Nasal cavity respiratory epithelium epithelial cell of viscerocranial mucosa (primary cell): ENCODE measurements at places on chromosomes 7 and 10. TPM values are rescaled to one million over a fixed set of nuclear protein-coding genes. Genes with fewer than 3 reads are reported as not detected.

CLDN3 gene
- total RNA-seq = not detected in 2 replicates

DDX56 gene
- 63.7 and 74.5 TPM in 2 replicates for total RNA-seq

FGF8 gene
- total RNA-seq = 0.68 TPM in 1 of 2 replicates, not detected in the other

OGA gene
- total RNA-seq = 125 and 169 TPM in 2 replicates

VWA2 gene
- total RNA-seq = 2.7 and 4.7 TPM in 2 replicates

DLX6 gene
- total RNA-seq = 0.34 and 0.36 TPM in 2 replicates

GNG11 gene
- under 0.01 and 0.07 TPM in 2 replicates for total RNA-seq

POLR2J2 gene
- total RNA-seq = 1.2 and 1.4 TPM in 2 replicates

PRTFDC1 gene
- total RNA-seq = 2.1 and 5.3 TPM in 2 replicates

TUBAL3 gene
- 0.34 and 0.36 TPM in 2 replicates for total RNA-seq

CTNNA3 gene
- total RNA-seq = under 0.01 and 0.21 TPM in 2 replicates

WEE2 gene
- under 0.01 and 0.14 TPM in 2 replicates for total RNA-seq

TMEM213 gene
- not detected in 2 replicates for total RNA-seq

CHST3 gene
- 18.8 and 55.2 TPM in 2 replicates for total RNA-seq

C10orf53 gene
- not detected in 2 replicates for total RNA-seq

ANXA8 gene
- 37.3 and 267 TPM in 2 replicates for total RNA-seq

INMT gene
- not detected in 2 replicates for total RNA-seq

PILRA gene
- under 0.01 and 0.14 TPM in 2 replicates for total RNA-seq

BHLHA15 gene
- total RNA-seq = 0.93 and 9.9 TPM in 2 replicates

KCND2 gene
- not detected in 2 replicates for total RNA-seq

NRP1 gene
- 15.0 and 66.1 TPM in 2 replicates for total RNA-seq

NUTM2E gene
- total RNA-seq = 0.21 and 0.34 TPM in 2 replicates

COL1A2 gene
- 0.34 and 2.3 TPM in 2 replicates for total RNA-seq

DPP6 gene
- 0.36 TPM in 1 of 2 replicates, not detected in the other for total RNA-seq

ANKRD2 gene
- under 0.01 and 0.43 TPM in 2 replicates for total RNA-seq

PNLIPRP2 gene
- total RNA-seq = not detected in 2 replicates

FKBP9 gene
- total RNA-seq = 315 and 403 TPM in 2 replicates

FGL2 gene
- total RNA-seq = 0.34 TPM in 1 of 2 replicates, not detected in the other

PTF1A gene
- total RNA-seq = not detected in 2 replicates

TMEM176B gene
- not detected in 2 replicates for total RNA-seq

GSTO2 gene
- 6.5 and 18.8 TPM in 2 replicates for total RNA-seq

DOCK1 gene
- total RNA-seq = 95.3 and 132 TPM in 2 replicates

OR6V1 gene
- total RNA-seq = not detected in 2 replicates

CDHR3 gene
- 0.34 and 1.9 TPM in 2 replicates for total RNA-seq

SLC26A3 gene
- 0.14 TPM in 1 of 2 replicates, not detected in the other for total RNA-seq

STEAP1 gene
- 9.9 and 20.1 TPM in 2 replicates for total RNA-seq

MALRD1 gene
- total RNA-seq = not detected in 2 replicates

LGI1 gene
- total RNA-seq = not detected in 2 replicates

NUB1 gene
- total RNA-seq = 32.5 and 48.6 TPM in 2 replicates

CNNM1 gene
- total RNA-seq = under 0.01 and 0.14 TPM in 2 replicates

ACSL5 gene
- total RNA-seq = 2.0 TPM in 1 of 2 replicates, not detected in the other

MUC3A gene
- not detected in 2 replicates for total RNA-seq

CUEDC2 gene
- 30.8 and 32.5 TPM in 2 replicates for total RNA-seq

WNT16 gene
- total RNA-seq = not detected in 2 replicates

ENO4 gene
- total RNA-seq = not detected in 2 replicates

SPDYE16 gene
- not detected in 2 replicates for total RNA-seq

TEX36 gene
- total RNA-seq = not detected in 2 replicates

LIPM gene
- 0.34 TPM in 1 of 2 replicates, not detected in the other for total RNA-seq

OR6B1 gene
- total RNA-seq = not detected in 2 replicates

STK31 gene
- under 0.01 and 0.07 TPM in 2 replicates for total RNA-seq

PTPRZ1 gene
- 15.4 and 17.7 TPM in 2 replicates for total RNA-seq
